ENCODE measurements at places on chromosomes 4 and X. TPM values are rescaled to one million over a fixed set of nuclear protein-coding genes. Genes with fewer than 3 reads are reported as not detected.

HOPX gene
- total RNA-seq, result 0.36 TPM

SLC6A14 gene
- not detected for total RNA-seq

DNA sequence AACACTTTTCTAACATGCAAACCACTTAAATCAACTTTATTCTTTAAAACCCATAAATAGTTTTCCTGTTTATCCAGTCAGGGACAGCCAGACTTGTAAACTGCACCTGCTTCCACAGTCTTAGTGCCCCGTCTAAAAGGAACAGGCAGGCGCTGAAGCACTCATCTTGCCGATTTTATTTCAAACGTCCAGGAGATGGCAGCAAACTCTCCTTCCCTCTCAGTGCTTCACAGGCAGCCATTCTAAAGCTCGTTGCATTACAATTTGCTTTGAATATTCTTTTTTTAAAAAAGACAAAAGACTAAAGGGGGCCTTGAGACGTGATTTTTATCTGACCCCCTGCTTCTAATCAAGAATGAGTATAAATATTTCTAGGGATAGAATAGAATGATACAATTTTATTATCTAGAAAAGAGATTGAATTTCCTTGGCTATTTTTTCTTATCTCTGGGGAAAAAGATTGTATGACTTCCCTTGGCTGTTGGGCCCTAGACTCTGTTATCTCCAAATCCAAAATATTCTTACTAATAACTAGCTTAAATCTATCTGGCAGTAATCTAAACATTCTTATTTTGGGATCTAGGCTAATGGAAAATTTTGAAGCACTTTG is 93.6 kb upstream of the MYOZ2 start:
- peak; percentile 88 for DNase-seq

- DNase-seq, result no peak
Measured at GRCh38 chr4:151426513-151426912, 17.5 kb downstream of the FHIP1A start.

COX18 gene
- total RNA-seq, result 14.5 TPM

MAGEA1 gene
- not detected for total RNA-seq

PHKA1 gene
- total RNA-seq, result 3.5 TPM

TMEM255A gene
- not detected for total RNA-seq

DNA sequence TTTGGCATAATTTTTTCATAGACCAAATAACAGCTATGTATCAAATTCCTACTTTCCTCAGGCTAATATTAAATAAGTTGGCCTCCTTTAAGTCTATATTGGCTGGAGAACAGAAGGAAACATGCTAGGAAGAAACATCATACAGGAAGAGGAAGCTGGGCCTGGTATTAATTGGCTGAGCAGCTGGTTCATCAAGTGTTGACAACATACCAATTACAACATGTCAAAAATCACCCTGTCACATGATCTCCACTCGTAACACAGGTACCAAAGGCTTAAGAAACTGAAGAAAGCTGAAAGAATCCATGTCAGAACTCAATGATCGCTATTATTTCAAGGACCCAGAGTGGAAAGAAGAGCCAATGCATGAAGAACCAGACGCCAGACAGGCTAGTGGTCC is 10.5 kb downstream of the WDFY3 start:
- DNase-seq, result no peak

GRCh38 chr4:5999830-6000365 is 18.3 kb downstream of the C4orf50 start:
- DNase-seq, result no peak

PLXNB3 gene
- 6.1 TPM for total RNA-seq

- DNase-seq, result no peak
Measured at GRCh38 chr4:174553031-174553430, 30.7 kb upstream of the HPGD start.

- DNase-seq, result no peak
Measured at GRCh38 chr4:158763462-158763861, 5.4 kb upstream of the FNIP2 start.

GRCh38 chrX:49139713-49140112 is 16.2 kb upstream of the GPKOW start:
- DNase-seq, result no peak

WDR17 gene
- total RNA-seq, result 2.6 TPM

- DNase-seq, result no peak
Measured at GRCh38 chrX:150332023-150332422, 31.1 kb upstream of the MAMLD1 start.

- peak; percentile 35 for DNase-seq
Measured at GRCh38 chr4:129218897-129219296, 122.9 kb downstream of the C4orf33 start.

GRCh38 chr4:17367201-17367600 is 144.7 kb downstream of the QDPR start:
- peak; percentile 22 for DNase-seq

- DNase-seq, result no peak
Measured at GRCh38 chrX:65731684-65732289, 64.3 kb downstream of the MSN start.

MAGEB10 gene
- total RNA-seq, result not detected

All from fibroblast of the aortic adventitia (primary cell).